ENCODE measurements at places on chromosomes 12 and 14.

GRCh38 chr12:122951979-122952892, 14.0 kb downstream of the ABCB9 start:
- peak; percentile 91 for DNase-seq

DNA sequence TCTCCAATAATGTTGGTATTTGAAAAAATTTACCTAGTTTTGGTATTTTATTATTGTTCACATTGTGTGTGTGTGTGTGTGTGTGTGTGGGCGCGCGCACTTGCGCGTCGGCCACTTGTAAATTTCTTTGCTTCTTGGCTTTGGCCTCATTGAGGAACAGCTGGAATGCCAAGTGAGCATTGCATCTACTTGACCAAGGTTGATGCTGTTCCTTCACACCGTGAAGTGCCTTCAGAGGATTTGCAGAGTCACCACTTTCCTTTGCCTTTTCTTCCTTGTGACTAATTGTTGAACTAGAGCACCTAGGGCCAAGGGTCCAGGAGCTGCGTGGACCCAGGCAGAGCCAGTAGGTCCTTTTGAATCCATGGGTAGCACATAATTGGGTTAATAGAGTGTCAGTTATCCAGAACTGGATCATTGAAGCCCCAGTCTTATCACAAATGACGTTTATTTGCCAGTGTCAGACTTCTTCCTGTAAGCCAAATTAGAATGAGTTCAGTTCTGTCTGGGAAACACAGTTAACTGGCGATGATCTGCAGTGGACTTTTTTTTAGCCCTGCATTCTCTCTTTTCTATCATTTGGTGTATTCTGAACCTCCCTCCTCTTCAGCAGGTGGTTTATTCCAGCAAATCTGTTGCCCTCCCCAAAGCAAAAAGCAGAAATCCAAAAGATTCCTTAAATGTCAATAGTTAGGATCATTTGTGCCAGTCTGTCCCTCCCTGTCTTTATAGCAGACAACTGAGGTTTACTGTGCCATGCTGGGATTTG, 2.6 kb downstream of the PPP2R5C start:
- DNase-seq: no peak

DNA sequence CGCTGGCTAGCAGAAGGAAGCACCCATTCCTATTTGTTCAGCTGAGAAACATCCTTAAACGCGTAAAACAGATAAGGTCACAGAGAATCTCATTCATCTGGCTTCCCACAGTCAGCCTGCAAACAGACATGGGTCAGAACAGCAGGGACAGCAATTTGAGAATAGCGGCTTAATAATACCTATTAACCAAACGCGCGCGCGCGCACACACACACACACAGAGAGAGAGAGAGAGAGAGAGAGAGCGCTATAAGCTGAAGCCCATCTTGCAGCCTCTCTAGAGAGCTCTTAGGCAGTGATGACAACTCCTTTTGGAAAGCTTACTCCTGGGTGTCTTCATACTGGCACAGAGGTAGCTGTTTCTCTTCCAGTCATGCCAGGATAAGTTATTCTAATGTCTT, 26.4 kb downstream of the TMEM132D start:
- DNase-seq: no peak

DNA sequence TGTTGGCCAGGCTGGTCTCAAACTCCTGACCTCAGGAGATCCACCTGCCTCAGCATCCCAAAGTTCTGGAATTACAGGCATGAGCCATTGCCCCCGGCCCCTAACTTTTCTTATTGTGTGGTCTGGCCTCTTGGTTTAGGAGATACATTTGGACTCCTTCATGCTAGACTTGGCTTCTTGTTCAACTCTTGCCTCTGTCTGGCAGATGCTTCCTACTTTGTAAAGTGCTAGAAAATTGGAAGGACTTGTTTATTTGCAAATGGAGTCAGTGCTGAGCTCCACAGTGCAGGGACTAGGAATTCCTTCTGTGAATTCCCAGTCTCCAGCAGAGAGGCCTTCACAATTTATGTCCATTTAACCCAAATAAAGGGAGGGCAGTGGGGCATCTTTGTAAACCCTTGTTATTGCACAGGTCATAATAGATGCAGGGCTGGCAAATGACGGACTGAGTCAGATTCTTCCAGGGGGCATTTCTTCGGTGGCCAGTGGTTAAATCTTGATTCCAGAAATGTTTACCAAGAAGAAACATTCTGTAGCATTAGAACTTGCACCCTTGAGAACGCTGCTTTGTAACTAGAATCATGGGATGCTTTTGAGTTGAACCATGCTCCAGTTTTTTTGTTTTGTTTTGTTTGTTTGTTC, 73.8 kb upstream of the TBX3 start:
- no peak for DNase-seq

- DNase-seq: no peak
These were observed 150.9 kb downstream of the EMP1 start for GRCh38 chr12:13347241-13348043.

GRCh38 chr12:131133994-131134393, 180.3 kb downstream of the ADGRD1 start:
- no peak for DNase-seq

DNA sequence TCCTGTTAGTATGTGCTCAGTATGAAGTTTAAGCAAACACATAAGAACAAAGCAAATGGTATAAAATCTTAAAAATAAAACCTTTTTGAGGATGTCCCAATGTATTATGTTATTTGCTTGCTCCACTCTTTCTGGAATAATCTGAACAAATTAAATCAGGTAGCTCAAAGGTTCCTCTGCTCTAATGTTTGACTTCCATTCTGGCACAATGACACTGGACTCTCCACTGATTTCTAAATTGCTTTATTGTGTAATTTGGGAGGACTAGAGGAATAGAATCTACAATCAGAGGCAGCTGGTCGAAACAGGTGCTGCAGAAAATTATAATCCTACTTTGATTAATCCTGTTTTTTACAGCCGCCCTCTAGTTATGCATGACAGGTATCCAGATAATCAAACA, 523.7 kb upstream of the FOXG1 start:
- DNase-seq: no peak

- peak; percentile 45 for DNase-seq
These were observed 48.3 kb downstream of the SPATS2 start for GRCh38 chr12:49415521-49415970.

DNA sequence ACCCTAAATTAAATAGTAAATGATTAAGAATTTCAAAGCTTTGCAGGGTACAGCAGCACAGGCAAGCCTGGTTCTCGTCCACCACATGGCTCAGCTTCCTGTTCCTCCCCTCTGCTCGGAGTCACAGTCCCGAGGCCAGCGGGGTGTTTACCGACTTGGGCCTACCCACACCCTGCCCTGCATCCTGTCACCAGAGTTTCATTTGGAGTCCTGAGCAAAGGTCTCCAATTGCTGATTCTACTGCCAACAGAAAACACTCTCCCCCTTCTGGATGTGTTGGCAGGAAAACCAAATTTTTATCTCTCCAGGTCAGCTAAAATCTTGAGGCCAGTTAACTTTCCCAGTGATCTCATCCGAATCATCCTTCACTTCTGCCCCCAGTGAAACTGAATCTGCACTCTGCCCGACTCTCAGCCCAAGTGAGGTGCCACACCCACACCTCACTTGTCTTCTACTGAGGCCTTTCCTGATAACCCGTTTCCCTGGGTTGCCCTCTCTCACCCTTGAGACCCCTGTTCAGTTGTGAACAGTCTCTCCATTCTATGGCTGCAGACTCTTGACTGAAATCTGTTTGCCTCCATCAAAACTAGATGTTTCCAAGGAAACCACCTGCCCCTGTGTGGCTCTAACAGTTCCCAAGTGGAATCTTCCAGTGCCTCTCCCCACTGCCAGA, 71.2 kb downstream of the VCPKMT start:
- DNase-seq: peak; percentile 93

- no peak for DNase-seq
These were observed 160.2 kb downstream of the FOXA1 start for GRCh38 chr14:37434867-37435266.

DNA sequence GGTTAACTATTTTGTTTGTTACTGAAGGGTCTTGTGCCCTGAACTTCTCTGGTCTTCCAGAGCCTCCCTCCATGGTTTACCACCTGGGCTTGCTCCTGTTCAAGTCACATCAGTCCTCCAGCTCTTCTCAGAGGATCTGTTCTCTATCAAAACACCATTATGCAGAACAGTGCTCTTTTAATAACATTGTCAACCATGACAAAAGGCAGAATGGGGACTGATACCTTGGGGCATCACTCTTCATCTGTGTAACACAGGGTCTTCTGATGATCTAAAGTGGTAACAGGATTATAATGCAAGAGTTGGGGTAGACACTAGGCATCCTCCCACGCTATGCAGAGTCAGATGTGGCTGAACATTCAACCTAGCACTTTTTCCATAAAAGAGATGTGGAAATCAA, 38.4 kb downstream of the ESR2 start:
- no peak for DNase-seq

DNA sequence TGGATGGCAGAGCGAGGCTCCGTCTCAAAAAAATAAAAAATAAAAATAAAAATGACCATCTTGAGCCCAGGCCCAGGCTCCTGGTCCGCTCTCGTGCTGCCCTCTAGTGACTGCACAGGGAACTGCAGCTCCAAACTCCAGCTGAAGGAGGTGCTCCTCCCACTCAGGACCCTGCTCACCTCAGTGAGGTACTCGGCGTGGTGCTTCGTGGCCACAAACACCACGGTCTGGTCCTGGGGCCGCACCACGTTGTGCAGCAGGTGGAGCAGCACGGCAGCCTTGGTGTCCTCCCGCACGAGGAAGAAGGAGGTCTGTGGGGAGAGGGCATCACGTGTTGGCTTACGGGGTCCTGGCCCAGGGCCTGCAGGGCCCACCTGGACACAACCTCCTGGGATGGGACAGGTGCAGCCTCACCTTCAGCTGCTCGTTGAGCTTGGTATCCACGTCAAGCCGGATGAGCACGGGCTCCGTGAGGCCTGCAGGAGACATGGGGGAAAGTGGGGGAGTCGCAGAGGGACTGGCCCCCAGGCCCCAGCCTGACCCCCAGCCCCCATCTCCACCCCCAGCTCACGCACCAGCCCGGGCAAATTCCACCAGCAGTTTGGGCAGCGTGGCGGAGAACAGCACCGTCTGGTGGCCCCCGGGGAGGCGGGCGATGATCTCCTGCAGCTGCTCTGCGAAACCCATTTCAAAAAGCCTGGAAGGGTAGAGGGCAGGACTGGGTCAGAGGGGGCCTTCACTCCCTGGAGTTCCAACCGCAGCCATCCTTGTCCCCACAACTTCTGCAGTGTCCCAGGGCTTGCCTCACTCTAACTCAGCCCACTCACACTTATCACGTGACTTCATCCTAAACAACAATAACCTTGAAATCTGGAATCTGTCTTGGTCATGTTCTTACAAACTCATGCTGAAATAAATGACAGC, 10.6 kb downstream of the DDX54 start:
- DNase-seq: peak; percentile 82

DNA sequence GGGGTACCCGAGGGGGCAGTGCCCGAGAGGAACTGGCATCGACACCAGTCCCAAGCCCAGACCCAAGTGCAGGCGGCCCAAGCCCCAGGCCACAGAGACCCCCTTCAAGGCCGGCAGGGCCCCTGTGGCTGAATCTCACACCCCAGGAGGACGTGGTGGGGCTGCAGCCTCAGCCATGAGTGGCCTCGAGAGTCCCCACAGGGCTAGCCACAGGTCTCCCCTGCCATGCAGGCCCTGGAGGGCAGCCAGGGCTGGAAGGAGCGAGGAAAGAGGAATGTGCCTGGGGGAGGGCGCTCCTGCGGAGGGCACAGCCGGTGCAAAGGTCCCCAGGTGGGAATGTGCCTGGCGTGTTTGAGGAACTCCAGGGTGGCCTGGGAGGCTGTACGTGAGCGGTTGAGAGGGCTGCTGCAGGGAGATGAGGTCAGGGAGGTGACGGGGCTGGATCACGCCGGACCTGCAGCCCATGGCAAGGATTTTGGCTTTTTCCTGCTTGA, 86.1 kb downstream of the NCOR2 start:
- DNase-seq: no peak

GRCh38 chr12:129446696-129447095, 457.1 kb downstream of the TMEM132D start:
- no peak for DNase-seq

DNA sequence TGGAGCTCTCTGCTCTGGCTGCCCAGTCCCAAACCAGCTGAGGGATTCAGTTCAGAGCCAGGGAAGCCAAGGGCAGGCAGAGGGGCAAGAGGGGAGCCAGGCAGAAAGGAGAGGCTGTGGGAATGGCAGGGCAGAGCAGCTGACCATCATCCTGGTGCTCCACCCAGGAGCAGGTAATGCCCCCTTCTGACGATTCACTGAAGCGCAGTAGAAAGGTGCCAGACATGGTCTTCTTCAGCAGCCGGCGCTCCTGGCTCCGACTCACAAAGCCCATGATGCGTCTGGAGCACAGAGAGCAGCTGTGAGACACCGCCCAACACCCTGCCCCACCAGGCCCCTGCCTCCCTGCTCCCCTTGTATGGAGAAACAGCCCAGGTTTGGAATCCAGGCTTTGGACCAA, 8.0 kb downstream of the IL23A start:
- DNase-seq: no peak

GRCh38 chr12:105099356-105099755, 8.2 kb upstream of the WASHC4 start:
- DNase-seq: peak; percentile 72

DNA sequence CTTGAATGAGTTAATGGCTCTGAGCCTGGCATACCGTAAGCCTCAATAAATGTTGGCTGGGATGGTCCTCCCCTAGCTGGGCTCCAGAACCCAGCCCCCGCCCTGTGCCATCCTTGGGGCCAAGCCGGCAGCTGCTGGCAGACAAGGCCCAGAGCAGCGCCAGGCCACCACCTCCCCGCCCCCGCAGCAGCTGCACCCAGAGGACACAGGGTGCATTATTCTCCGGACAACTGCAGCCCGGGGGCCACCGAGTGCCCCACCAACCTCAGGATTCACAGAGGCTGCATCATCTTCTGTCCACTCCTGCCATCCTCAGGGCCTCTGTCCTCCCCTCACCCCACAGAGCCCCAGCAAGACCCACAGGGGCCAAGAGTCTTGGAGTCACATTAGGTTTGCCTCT, 92.7 kb downstream of the NCOR2 start:
- DNase-seq: no peak

DNA sequence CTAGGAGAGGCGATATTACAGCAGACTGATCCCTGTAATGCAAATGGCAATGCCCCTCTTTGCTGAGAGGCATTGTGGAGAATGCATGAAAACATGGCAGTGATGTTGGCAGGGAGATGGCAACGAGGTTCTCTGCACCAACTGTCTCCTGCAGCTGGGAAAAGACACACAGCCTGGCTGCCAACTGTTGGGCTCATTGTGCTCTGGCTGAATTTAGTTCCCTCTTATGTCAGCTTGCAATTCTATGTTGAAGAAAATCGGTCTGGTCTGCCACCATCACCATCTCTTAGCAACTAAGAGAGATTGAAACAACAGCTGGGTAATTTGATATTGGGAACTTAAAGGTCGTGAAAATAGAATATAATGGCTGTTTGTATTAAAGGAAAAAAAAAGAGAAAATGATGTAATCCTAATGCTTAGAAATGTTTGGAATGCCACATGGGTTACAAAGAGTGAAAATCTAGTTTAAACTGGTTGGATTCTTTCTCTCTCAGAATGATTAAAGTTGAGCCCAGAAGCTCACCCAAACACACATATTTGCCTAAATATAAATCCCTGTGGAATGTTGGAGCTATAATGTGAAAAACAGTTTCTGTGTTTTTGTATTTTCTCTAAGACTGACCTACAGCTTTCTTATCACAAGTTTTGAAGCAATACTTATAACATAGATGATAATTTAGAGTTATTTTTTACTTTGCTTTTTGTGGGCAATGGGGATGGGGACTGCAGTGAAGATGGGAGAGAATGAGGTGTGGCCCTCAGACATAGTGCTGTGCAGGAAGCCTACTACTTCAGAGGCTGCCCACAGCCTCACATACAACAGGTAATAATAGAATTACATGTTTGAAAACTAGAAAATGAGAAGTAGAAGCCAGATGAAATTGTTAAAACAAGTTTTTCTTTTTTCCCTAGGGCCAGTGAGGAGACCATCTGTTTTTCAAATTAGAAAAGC, 143.7 kb downstream of the AKAP6 start:
- DNase-seq: no peak

Measured in hematopoietic multipotent progenitor cell treated with erythropoietin and hydrocortisone succinate and interleukin-3 and kit ligand, for 4 days (in vitro differentiated cells).